ENCODE measurements at places on chromosomes 2 and 18. TPM values are rescaled to one million over a fixed set of nuclear protein-coding genes. Genes with fewer than 3 reads are reported as not detected.

Gene RALB
- total RNA-seq, result 32.5 TPM

Gene HOXD13
- total RNA-seq, result not detected

Gene VWC2L
- not detected for total RNA-seq

Gene GPR75
- total RNA-seq, result 1.6 TPM

Gene COLEC11
- total RNA-seq, result not detected

Gene DIPK1C
- not detected for total RNA-seq

Gene ALKAL2
- 2.8 TPM for total RNA-seq

Gene IL1A
- total RNA-seq, result 2.4 TPM

Gene OBSL1
- total RNA-seq, result 41.0 TPM

Gene PTPRN
- total RNA-seq, result 3.8 TPM

Gene ELP2
- 63.9 TPM for total RNA-seq

Gene ERBB4
- total RNA-seq, result 2.6 TPM
